Naive B cell (primary cell): ENCODE measurements at places on chromosomes 12 and 14.

GRCh38 chr12:128474916-128475315 lies 207.9 kb downstream of the TMEM132C start:
- H3K36me3 ChIP-seq = no peaks in the 10 kb centered on the region
- H3K4me1 ChIP-seq = no peaks in the 10 kb centered on the region
- H3K27ac ChIP-seq = no peak overlapping the region
- H3K27me3 ChIP-seq = no peaks in the 10 kb centered on the region
- H3K4me3 ChIP-seq = no peak overlapping the region

DNA sequence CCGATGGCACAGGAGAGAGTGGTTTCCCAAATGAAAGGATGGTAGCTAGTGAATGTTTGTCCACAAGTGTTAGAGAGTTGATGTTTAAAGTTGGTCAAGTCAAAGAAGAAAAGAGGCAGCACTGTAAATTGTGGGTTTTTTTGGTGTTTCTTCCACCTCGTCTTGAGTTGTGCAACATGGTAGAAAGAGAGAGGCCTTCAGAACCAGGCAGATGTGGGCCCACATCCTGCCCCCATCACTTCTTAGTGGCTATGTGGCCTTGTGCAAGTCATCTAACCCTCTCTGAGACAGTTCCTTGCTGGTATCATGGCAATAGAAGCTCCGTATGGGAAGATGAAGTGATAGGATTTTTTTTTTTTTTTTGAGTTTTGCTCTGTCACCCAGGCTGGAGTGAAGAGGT lies 60.8 kb downstream of the NDUFA12 start:
- no peak overlapping the region for H3K4me3 ChIP-seq
- H3K27me3 ChIP-seq = no peaks in the 10 kb centered on the region
- H3K4me1 ChIP-seq = peaks cover 14% of the 10 kb centered on the region
- H3K36me3 ChIP-seq = peaks cover 19% of the 10 kb centered on the region
- peak overlapping the region; percentile 20 for H3K27ac ChIP-seq

- H3K27ac ChIP-seq = no peak overlapping the region
- H3K36me3 ChIP-seq = no peaks in the 10 kb centered on the region
- no peaks in the 10 kb centered on the region for H3K4me1 ChIP-seq
- H3K4me3 ChIP-seq = no peak overlapping the region
- peaks cover 20% of the 10 kb centered on the region for H3K27me3 ChIP-seq
These were observed 25.5 kb downstream of the NKX2-8 start for GRCh38 chr14:36556811-36557433.

DNA sequence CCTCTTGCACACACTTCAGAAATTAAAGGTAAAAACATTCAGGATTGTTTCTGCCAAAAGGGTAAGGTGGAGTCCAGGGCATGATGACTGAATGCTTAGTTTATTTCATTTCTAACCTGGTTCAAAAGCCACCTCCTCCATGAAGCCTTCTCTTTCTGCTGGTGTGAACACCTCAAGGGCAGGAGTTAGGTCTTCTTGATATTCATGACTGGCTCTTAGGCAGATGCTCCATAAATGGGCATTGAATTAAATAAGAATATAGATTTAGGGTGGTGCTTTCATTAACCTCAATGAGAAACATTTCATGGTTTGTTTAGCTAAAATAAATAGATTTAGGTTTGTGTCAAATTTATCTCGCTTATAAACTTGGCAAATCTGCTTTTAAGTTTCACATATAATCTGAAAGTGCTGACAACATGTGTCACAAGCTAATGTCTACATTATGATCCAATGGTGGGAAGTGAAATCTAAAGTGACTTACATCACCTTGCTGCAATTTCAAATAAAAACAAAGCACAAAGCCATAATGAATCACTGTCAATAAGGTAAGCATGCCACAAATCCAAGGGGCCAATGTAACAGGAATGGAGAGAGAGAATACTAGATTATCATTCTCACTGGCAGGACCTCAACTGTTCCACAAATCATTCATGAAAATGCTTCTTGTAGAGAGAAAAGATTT lies 72.7 kb upstream of the GRIP1 start:
- H3K36me3 ChIP-seq = no peaks in the 10 kb centered on the region
- no peak overlapping the region for H3K27ac ChIP-seq
- peaks cover 16% of the 10 kb centered on the region for H3K27me3 ChIP-seq
- H3K4me3 ChIP-seq = no peak overlapping the region
- DNase-seq = no peak
- peaks cover 6% of the 10 kb centered on the region for H3K4me1 ChIP-seq

- no peak overlapping the region for H3K27ac ChIP-seq
- H3K27me3 ChIP-seq = peaks cover 33% of the 10 kb centered on the region
- DNase-seq = no peak
- no peak overlapping the region for H3K4me3 ChIP-seq
- no peaks in the 10 kb centered on the region for H3K36me3 ChIP-seq
- no peaks in the 10 kb centered on the region for H3K4me1 ChIP-seq
These were observed 86.1 kb downstream of the CACNA1C start for GRCh38 chr12:2138871-2139308.

GRCh38 chr12:108622421-108622820 lies 11.3 kb downstream of the SELPLG start:
- H3K27me3 ChIP-seq = no peaks in the 10 kb centered on the region
- no peak overlapping the region for H3K4me3 ChIP-seq
- no peak for DNase-seq
- H3K27ac ChIP-seq = peak overlapping the region; percentile 90
- peaks cover 22% of the 10 kb centered on the region for H3K36me3 ChIP-seq

- H3K27me3 ChIP-seq = no peaks in the 10 kb centered on the region
- no peaks in the 10 kb centered on the region for H3K4me1 ChIP-seq
- H3K36me3 ChIP-seq = no peaks in the 10 kb centered on the region
- no peak overlapping the region for H3K4me3 ChIP-seq
- no peak overlapping the region for H3K27ac ChIP-seq
These were observed 1066.1 kb downstream of the FLRT2 start for GRCh38 chr14:86596024-86596423.

- no peak overlapping the region for H3K4me3 ChIP-seq
- no peaks in the 10 kb centered on the region for H3K36me3 ChIP-seq
- no peak for DNase-seq
These were observed 9.5 kb downstream of the SPTB start for GRCh38 chr14:64870160-64870559.

DNA sequence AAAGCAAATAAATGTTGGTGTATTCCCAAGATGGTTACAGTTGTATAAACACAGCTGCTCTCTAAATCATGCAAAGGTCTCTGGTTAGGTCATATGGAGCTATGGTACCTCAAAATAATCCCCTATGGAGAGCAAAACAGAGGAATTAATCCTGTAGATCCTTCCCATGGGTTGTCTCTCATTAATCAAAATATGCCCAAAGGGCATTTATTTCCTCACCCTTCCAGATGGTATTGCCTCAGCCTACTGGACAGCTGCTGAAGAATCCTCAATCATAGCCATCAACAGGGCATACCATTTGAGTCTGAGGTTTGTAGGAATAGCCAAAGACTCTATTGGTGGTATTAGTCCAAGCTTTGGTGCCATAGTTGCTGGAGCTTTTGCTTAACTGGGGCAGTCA lies 360.9 kb downstream of the RPL10L start:
- no peaks in the 10 kb centered on the region for H3K27me3 ChIP-seq
- H3K36me3 ChIP-seq = no peaks in the 10 kb centered on the region
- H3K4me3 ChIP-seq = no peak overlapping the region
- H3K27ac ChIP-seq = no peak overlapping the region
- DNase-seq = no peak
- H3K4me1 ChIP-seq = no peaks in the 10 kb centered on the region

GRCh38 chr14:24270537-24271133 lies 762 bp downstream of the RABGGTA start:
- peak overlapping the region; percentile 77 for H3K4me3 ChIP-seq
- H3K36me3 ChIP-seq = peaks cover 7% of the 10 kb centered on the region
- no peak for DNase-seq

GRCh38 chr14:27668531-27668930 lies 1070.7 kb upstream of the NOVA1 start:
- H3K4me3 ChIP-seq = no peak overlapping the region
- no peak overlapping the region for H3K27ac ChIP-seq
- H3K27me3 ChIP-seq = no peaks in the 10 kb centered on the region
- no peak for DNase-seq
- H3K4me1 ChIP-seq = no peaks in the 10 kb centered on the region

GRCh38 chr12:79482323-79482722 lies 208.4 kb downstream of the PAWR start:
- no peaks in the 10 kb centered on the region for H3K4me1 ChIP-seq
- H3K27ac ChIP-seq = no peak overlapping the region
- no peak for DNase-seq
- no peaks in the 10 kb centered on the region for H3K36me3 ChIP-seq

DNA sequence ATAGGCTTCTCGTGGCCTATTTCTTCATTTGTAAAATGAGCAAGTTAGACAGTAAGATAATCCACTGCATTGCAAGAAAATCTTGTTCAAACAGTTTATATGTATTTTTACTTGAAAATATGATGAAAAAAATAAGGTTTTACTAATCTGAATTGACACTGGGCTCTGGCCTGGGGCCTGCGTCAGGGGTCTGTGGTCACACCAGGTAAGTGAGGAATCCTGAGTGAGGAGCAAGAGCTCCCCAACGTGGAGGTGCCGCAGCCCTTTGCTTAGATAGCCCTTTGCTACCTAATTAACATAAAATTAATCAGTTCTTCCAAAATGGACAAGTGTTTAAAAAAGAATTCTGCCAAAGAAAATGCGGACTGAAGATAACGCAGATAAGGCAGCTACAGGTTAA lies 39.1 kb upstream of the STAB2 start:
- no peak overlapping the region for H3K27ac ChIP-seq
- H3K4me3 ChIP-seq = no peak overlapping the region
- no peaks in the 10 kb centered on the region for H3K36me3 ChIP-seq
- no peak for DNase-seq

GRCh38 chr12:109952873-109953272 lies 43.3 kb downstream of the GIT2 start:
- no peak overlapping the region for H3K4me3 ChIP-seq
- peak overlapping the region; percentile 74 for H3K27ac ChIP-seq
- DNase-seq = no peak
- peaks cover 10% of the 10 kb centered on the region for H3K36me3 ChIP-seq
- H3K4me1 ChIP-seq = peaks cover 23% of the 10 kb centered on the region

DNA sequence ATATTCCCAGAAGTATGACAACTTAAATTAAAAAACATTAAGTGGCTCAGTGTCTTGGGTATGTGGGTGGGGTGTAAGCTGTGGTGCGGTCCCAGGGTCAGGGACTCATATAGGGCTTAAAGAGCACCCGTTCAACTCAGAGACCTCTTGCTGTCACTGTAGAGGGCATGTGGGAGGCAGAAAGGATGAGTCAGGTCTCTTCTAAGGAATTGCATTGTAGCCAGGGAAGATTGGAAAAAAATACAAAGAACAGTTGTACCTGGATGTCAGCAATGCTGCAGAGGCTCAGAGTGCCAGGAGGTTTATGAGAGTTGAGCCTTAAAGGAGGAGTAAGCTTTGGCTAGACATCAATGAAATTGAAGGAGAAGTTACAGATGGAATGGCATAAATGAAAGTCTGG lies 104.1 kb downstream of the MYRFL start:
- no peak for DNase-seq
- no peak overlapping the region for H3K4me3 ChIP-seq
- no peak overlapping the region for H3K27ac ChIP-seq
- H3K4me1 ChIP-seq = peaks cover 20% of the 10 kb centered on the region
- H3K27me3 ChIP-seq = no peaks in the 10 kb centered on the region

DNA sequence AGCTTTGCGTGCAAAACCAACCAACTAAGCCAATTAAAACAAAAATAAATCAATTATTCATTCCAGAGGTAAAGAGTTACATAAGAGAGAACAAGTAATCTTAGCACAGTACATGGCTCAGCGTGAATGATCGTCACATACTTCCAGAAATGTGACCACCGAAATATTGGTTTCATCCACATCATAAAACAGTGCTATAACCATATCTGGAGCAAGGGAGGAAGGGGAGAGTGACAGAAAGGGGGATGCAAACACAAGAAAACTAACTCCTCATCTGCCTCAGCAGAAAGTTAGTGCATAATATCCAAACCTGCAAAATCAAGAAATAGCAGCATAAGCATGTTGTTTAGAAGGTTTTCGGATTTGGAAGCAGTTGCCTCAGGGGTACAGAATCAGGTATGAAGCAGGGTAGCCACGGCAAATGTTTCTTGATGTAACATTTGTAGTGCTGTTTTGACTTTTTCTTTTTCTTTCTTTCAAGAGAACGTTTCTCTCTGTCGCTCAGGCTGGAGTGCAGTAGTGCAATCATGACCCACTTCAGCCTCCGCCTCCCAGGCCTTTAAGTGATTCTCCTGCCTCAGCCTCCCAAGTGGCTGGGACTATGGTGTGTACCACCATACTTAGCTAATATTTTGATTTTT lies 93.9 kb upstream of the EGLN3 start:
- H3K4me3 ChIP-seq = no peak overlapping the region
- H3K27me3 ChIP-seq = no peaks in the 10 kb centered on the region
- H3K4me1 ChIP-seq = peaks cover 1% of the 10 kb centered on the region

- no peak overlapping the region for H3K27ac ChIP-seq
- no peaks in the 10 kb centered on the region for H3K27me3 ChIP-seq
- no peak overlapping the region for H3K4me3 ChIP-seq
These were observed 32.3 kb upstream of the ANKS1B start for GRCh38 chr12:100017056-100017455.

DNA sequence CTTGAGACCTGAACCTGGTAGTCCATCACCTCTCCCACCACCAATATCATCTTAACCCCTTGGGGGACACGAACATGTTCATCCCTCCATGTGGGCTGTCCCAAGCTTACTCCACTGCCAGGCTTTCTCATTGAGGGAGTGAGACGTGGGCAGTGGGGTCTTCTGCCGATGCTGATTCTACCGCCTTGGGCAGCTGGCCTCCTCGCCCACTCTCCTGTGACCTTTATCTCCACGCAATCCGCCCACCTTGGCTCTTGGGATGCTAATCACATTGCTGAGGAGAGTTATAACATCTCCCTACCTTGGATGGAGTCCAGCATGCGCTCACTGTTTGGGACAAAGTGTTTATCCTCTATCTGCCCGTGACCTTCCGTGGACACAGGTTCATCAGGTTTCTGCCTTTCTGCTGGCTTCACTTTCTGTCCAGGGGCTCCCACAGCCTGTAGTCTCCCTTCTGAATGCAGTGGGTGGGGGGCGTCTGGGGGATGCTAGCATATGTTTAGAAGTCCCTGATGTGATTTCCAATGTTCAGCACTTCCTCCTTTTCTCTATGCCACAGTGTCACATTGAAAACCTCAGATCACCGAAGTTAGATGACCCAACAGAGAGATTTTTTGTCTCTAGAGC lies 53.2 kb upstream of the ESRRB start:
- H3K27ac ChIP-seq = no peak overlapping the region
- DNase-seq = no peak
- no peaks in the 10 kb centered on the region for H3K36me3 ChIP-seq
- peaks cover 18% of the 10 kb centered on the region for H3K27me3 ChIP-seq

- no peak overlapping the region for H3K27ac ChIP-seq
- H3K27me3 ChIP-seq = no peaks in the 10 kb centered on the region
- no peak for DNase-seq
- H3K4me3 ChIP-seq = no peak overlapping the region
- no peaks in the 10 kb centered on the region for H3K4me1 ChIP-seq
These were observed 160.6 kb downstream of the MYRFL start for GRCh38 chr12:69985656-69986055.

GRCh38 chr14:54665946-54666345 lies 99.0 kb downstream of the SAMD4A start:
- no peak for DNase-seq
- H3K36me3 ChIP-seq = peaks cover 7% of the 10 kb centered on the region
- H3K4me3 ChIP-seq = no peak overlapping the region
- peaks cover 14% of the 10 kb centered on the region for H3K4me1 ChIP-seq
- H3K27me3 ChIP-seq = no peaks in the 10 kb centered on the region

GRCh38 chr14:65972346-65972870 lies 513.8 kb upstream of the CCDC196 start:
- DNase-seq = no peak
- H3K4me1 ChIP-seq = no peaks in the 10 kb centered on the region
- no peaks in the 10 kb centered on the region for H3K36me3 ChIP-seq
- H3K27ac ChIP-seq = no peak overlapping the region

- no peaks in the 10 kb centered on the region for H3K27me3 ChIP-seq
- H3K36me3 ChIP-seq = no peaks in the 10 kb centered on the region
- H3K27ac ChIP-seq = no peak overlapping the region
- H3K4me1 ChIP-seq = no peaks in the 10 kb centered on the region
- no peak overlapping the region for H3K4me3 ChIP-seq
These were observed 663.4 kb downstream of the TMTC2 start for GRCh38 chr12:83349907-83350611.
